ENCODE measurements at places on chromosomes 7 and 10.

- DNase-seq, result no peak
These were observed 604.9 kb downstream of the LRMDA start for GRCh38 chr10:76036111-76036940.

DNA sequence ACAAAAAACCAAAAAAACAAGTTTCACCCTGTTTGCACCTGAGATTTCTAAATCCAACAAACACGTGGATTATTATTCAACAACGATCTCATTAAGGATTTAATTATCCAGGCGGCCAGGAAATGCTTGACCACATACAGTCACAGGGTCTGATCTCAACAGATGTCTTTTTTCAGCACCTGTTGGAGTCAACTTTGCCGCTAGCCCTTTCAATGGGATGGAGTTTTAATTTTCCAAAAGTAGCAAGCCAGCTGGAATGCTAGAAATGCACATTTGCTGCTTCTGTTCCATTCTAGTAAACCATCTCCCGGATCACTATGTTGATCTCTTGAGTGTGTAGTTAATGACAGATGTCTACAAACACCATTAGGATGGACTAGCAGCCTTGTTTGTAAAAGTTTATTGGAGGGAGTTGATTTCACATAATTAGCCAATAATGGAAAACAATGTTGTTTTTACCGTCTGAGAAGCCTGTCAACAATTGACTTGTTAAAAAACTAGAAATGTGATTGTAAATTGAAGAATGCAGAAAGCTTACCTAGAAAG is 64.2 kb upstream of the DKK1 start:
- no peak for DNase-seq

GRCh38 chr7:151139071-151139790 is 28.3 kb downstream of the GBX1 start:
- DNase-seq, result no peak

GRCh38 chr7:4266270-4267040 is 415.6 kb upstream of the FOXK1 start:
- no peak for DNase-seq

- no peak for DNase-seq
These were observed 48.0 kb upstream of the KIF5B start for GRCh38 chr10:32104181-32104580.

DNA sequence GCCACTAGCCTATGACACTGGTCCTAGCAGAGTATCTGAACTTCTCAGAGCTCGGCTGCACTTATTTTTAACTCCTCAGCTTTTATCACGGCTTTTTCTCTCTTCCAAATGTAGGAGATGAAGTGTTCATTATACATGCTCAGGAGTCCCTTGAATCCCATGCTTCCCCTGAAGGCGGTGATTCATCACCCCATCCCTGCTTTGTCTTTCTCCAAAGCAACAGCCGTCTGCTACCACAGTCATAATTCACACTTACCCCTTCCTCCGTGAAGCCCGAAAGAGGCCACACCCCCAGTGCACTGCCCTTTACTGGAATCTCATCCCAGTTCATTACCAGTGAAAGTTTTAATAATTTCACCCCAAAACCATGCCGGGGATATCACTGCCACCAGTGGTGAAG is 301.5 kb upstream of the SHH start:
- no peak for DNase-seq

DNA sequence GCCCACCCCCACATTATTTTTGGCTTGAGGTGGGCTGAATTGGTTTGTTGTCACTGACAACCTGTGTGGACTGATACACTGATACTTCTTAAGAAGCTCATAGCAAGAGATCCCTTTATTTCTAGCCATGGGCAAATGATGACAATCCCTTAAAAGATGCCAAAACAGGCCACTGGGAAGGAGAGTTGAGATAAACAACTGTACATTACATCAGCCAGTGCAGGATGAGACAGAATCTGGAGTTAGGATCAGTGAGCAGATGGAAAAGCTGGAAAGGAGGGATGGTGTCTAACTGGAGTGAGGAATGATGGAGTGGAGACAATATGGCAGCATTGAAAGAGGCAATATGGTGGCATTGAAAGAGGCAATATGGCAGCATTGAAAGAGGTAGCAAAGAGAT is 195.9 kb upstream of the LYZL2 start:
- no peak for DNase-seq

DNA sequence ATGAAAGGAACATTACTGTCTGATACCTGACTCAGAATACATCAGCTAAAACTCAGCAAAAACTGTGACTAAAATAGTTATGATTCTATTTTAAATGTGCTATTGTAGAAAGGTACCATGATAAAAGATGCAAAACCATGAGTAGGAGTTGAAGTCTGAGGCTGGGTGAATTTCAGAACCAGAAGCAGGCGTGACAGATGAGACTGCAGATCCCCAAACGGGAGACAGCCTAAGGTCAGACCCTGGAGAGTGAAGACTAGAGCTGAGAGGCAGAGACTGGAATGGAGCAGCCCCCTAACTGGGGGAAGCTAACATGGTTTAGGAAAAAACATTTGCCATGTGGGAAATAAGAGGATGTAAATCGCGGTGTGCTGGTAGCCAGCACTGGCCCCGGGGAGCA is 275.8 kb downstream of the POM121L12 start:
- no peak for DNase-seq

- no peak for DNase-seq
These were observed 158.3 kb downstream of the ZNF438 start for GRCh38 chr10:30873411-30873810.

GRCh38 chr10:74151879-74152722 is 1.1 kb downstream of the ADK start:
- DNase-seq, result no peak

- no peak for DNase-seq
These were observed 67.0 kb downstream of the OSBPL3 start for GRCh38 chr7:24912874-24913514.

- DNase-seq, result no peak
These were observed 59.5 kb upstream of the PRKG1 start for GRCh38 chr10:51014680-51015389.

- DNase-seq, result no peak
These were observed 216.2 kb downstream of the SEMA3D start for GRCh38 chr7:84970670-84971069.

DNA sequence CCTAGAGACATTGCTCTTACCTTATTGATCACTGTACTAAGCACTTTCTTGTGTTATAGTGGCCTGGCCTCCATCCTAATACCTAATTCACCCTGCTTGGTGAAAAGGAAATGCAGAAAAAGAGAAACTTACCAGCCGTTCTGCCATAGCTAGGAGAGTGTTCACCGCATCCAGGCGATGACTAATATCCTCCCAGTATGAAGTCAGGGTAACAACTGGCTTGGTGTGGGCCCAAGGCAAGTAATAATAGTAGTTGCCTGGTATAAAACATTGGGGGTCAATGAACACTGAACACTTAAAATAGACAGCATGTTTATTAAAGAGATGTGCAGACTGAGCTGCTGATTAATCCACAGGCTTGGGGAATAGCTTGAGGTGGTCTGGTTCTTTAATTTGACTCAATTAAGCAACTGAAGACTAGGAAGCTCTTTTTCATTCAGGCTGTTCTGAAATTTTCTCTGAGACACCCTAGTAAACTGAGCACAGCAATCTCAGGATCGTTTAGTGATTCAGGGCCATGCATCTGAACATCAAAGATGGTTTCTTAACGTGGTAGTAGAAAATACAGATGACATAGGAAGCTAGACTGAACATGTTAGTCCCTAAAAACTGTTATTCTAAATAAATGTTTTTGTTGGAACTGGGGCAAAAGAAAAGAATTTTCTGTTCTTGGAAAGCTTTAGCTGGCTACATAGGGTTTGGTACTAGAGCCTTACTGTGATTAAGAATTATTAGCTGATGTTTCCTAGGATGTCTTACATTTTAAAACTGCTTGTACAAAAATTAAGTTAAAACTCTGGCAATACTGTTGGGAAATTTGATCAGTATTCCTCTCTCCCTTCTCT is 102.2 kb downstream of the MYOF start:
- DNase-seq, result no peak

DNA sequence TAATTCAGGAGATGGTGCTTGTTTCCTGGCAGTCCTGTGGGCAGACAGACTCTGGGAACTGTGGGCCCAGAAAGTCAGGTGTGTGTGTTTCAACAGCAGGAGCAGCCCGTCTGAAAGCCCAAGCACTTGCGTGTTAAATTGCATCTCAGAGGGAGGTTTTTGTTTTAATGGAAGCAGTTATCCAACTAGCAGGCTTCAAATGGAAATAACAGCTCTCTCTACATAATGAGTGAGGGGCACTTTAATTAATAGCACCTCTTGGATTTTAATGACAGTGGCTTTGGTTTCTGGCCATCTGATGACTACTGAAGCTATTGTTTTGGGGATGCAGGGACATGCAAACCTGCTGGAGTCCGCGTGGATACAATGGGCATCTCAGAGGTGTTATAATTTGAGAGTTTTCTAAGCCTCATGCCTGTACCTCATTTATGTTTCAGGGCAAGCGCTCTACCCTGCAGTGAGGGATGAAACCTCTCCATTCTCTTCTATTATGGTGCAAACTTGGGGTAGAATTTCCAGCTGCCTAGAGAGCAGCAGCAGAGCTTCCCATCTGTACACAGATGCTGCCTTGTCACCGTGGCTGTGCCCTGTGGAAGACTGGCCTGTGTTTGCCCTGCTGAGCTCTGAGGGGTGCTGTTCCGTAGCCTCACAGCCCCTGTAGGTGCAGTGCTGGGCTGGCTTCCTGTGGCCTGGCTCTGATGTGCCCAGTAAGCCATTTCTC is 206.6 kb upstream of the GPR26 start:
- no peak for DNase-seq

DNA sequence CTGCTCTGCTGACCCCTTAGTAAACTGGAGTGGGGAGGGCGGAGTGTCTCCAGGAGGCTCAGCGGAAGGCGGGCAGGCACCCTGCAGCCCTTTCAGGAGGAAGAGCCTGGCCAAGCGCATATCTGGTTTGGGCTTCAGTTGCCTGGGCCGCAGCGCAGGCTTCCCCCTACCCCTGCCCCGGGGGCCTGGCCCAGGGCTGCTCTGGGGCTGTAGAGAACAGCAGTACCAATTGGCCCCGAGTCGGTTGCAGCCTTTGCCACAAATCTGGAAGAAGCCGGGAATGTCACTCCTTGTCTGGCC is 28.1 kb upstream of the JAKMIP3 start:
- DNase-seq, result no peak

- DNase-seq, result no peak
These were observed 257.9 kb upstream of the AKR1E2 start for GRCh38 chr10:4568086-4568485.

- no peak for DNase-seq
These were observed 627.9 kb upstream of the MGMT start for GRCh38 chr10:128839134-128839533.

- DNase-seq, result no peak
These were observed 55.3 kb upstream of the ZMIZ1 start for GRCh38 chr10:79013406-79013987.

GRCh38 chr10:100723770-100724530 is 21.4 kb upstream of the PAX2 start:
- no peak for DNase-seq

DNA sequence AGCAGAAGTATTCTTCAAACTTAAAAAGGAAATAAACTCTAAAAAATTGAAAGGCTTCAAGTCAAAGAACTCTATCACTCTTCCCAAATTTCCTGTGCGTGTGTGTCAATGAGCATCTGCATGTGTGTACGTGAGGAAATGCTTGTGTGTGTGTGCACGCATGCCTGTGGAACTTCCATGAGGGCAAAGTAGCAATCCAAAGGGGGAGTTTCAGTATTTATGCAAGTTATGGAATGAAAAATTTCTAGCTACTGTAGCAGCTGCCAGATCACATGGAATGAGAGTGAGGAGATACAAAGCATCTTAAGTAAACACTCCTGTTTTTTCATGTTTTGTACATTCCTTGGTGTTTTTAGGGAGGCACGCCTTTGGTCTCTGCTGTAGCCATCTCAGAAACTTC is 152.6 kb downstream of the RAPGEF5 start:
- DNase-seq, result no peak

- DNase-seq, result no peak
These were observed 54.9 kb downstream of the ZNF800 start for GRCh38 chr7:127337581-127337980.

DNA sequence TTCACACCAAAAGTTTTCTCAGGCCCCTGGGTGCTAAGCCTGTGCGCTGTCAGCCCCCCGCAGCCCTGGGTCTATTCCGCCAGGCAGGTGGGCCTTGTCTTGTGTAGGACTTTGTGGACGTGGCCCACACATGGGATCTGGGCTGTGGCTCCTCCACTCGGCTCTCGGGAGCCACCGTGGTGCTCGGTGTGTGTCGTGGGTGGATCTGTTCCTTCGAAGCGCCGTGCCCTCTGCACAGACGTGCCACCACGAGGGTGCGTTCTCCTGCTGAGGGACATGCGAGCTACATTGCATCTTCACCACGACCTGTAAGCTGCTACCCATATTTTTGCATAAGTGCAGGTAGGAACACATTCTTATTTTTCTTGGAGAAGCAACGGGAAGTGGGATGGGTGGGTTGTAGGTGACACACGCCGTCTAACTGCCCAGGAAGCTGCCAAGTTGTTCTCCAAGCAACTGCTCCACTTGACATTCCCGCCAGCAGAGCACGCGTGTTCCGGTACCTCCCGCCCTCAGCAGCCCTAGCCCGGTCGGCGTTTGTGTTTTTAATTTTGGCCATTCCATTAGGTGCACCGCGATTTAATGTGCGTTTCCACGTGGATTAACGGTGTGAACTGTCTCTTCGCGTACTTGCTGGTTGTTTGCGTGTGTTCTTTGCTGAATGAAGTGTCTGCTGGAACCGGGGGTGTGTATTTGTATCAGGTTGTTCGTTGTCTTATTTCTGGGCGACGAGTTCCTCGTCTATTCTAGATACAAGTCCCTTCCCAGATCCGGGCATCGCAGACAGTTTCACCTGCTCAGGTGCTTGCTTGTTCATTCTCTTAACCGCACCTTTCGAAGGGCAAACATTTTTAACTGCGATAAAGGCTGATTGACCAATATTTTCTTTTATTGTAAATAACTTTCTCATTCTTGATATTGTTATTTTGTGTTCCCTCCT is 47.4 kb upstream of the CFAP46 start:
- DNase-seq, result no peak

DNA sequence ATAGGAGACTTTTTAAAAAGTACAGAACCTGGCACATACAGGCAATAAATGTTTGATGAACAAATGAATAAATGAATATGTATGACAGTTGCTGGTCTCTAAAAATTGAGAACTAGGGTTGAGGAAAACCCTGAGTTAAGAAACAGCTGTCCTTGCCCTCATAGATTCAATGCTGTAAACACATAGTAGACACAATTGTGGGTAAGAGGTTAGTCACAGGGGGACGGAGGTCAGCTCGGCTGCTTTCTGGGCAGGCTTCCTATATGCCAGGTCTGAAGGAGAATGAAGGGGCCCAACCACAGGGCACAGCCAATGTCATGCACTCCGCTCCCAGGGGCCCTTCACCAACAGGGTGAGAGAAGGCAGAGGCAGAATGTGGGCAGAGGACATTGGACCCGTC is 143.3 kb upstream of the RSU1 start:
- DNase-seq, result no peak

Data from NCI-H2081 treated with DMSO at 0.1 percent for 48 hours (cell line).